ENCODE measurements at places on chromosomes 3 and 15.

GRCh38 chr15:68404056-68404798 lies 27.7 kb downstream of the ITGA11 start:
- no peak for DNase-seq

DNA sequence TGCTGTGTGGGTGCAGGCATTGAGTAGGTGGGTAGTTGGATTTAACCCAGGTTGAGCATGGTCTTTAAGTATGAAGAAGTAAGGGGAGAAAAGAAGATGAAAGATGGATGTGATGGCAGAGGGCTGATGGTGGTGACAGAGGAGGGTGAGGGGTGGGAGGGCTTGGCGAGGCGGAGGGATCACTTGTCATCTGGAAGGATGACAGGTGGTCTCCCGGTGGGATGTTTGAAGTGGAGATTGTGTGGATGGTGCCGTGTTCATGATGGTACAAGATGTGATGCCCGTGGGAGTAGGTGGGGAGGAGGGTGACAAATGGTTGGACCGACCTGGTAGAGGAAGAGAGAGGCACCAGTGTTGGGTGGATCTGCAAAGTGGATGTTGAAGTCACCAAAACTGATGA lies 208.8 kb downstream of the RPLP1 start:
- DNase-seq: no peak

- no peak for DNase-seq
Observed at GRCh38 chr3:154131830-154132229, 10.6 kb downstream of the ARHGEF26 start.

- DNase-seq: no peak
Observed at GRCh38 chr3:147388700-147389580, 17.4 kb downstream of the ZIC4 start.

- DNase-seq: no peak
Observed at GRCh38 chr3:42686832-42687650, 1.7 kb downstream of the KLHL40 start.

DNA sequence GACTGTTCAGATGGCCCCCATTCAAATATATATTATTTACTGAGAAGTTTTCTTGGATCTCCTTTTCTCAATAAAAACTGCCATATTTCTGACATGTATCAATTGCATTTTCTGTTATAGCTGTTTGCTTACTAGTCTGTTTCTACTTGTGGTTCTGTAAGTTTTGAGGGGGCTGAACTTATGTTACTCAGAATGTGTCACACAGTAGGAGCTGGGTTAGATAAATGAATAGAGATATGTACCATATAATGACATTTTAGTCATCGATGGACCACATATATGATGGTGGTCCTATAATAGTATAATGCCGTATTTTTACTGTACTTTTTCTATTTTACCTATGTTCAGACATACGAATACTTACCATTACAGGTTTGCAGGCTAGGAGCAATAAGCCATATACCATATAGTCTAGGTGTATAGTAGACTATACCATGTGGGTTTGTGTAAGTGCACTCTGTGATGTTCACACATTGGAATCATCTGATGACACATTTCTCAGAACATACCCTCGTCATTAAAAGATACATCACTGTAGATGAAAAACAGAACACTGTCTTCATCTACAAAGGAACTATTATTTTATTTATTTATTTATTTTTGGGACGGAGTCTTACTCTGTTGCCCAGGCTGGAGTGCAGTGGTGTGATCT lies 22.3 kb downstream of the PPP4R2 start:
- no peak for DNase-seq

GRCh38 chr3:196991581-196992460 lies 23.2 kb upstream of the PIGZ start:
- DNase-seq: no peak

GRCh38 chr3:53545310-53545995 lies 51.0 kb downstream of the CACNA1D start:
- DNase-seq: no peak

DNA sequence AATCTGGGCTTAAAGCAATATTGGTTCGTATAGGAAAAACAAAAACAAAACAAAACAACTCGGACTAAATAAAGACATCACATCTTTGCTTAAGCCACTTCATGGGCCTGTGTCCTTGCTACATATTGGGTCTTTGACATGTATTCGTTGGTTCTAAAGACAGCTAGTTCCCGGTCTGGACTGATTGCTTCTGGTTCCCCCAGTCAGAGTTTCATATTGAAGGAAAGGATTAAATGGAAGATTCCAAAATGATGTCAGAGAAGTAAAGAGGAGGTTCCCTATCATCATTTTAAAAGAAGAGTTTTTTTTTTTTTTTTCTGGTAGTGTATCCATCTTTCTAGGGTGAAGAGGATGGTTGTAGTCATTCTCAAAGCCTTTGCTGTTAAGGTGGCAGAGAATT lies 2.3 kb downstream of the OXSR1 start:
- DNase-seq: peak; percentile 13

DNA sequence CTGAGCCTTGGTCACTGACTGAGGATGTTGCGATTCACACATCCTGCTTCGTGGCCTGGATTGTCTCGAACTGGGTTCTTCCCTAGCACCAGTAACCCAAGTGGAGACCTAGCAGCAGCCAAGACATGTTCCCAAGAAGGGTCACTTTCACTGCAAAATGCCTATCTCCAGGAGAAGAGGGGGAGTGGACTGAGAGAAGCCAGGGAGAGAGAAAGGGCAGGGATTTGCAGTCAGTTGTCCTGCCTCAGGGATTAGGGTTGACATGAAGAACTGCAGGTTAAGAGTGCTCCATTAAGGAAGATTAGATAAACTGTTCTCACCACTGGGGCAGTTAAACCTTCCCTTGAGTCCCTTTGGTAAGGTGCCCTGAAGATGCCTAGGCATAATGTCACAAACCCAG lies 5.7 kb upstream of the CD276 start:
- DNase-seq: no peak

DNA sequence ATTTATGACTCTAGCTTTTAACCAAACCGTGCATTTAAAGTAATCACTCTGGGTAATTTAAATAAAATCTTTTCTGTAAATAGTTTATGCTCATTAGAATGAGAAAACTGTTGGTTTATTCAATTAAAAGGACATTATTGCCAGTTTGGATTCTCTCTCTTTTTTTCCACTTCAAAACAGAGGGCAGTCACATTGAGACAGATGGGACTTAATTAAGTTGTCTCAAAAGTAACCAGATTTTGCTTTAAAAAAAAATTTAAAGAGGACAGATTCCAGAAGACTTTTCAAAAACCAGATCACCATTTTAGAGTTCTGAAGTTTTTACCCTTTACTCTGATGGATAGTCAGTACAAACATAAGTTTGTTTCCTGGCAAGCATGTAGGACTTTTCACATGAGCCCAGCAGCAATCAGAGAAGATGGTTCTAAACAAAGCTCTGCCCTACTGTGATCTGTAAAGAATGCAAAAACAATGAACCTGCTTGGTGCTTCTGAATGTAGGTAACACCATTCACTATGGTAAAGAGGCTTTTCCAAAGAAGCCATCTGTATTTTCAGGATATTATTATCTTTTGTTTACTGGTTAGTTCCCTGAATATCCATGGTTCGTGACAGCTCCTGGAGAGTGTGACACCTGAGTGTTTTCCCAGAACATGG lies 136.2 kb downstream of the LRTM1 start:
- DNase-seq: no peak

DNA sequence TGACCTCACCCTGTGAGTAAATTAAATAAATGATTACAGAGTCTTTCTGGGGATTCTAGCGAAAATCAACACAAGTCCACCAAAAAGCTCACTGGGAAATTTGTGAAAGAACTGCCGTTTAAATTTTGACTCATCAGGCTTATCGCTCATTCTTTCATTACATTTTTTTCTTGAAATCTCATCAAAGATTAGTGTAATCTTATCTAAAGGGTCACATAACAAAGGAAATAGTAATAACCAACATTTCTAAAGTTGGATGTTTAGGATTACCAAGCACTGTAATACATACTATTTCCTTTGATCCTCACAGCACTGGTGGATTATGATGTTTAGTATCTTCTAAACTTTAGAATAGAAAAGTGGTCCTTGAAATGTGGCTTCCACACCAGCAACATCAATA lies 111.1 kb upstream of the CBLB start:
- DNase-seq: no peak

DNA sequence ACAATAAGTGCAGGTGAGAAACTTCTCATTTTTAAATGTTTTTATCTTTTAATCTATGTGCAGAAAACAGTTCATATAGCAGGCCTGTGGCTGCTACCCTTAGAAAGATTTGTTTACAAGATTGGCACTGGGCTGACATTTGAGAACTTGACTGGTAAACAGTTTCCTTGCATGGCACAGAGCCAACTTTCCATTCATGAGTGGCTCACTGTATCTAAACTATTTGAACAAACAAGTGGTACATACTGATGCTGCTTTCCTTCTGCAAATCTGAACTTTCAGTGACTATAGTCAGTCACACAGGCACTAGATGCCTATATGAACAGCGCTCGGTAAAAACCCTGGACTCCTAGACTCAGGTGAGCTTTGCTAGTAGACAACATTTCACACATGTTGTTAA lies 6.3 kb upstream of the GTPBP8 start:
- no peak for DNase-seq

DNA sequence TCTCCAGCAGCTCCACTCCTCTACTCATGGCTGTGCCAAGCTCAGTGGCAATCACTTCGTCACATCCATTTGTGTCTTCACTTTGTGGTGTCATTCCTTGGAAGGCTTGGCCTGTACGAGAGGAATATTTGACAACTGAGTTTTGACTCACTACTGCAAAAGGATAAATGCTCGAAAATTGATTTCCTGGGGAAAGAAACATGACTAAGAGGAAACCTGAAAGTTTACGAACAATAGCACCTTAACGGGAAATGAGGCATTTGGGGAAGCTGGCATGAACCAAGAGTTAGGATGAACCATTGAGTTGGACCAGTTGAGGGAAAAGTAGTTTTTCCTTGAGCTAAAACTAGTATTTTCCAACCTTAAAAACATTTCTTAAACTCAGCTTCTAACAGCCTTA lies 74.2 kb upstream of the ABHD17C start:
- DNase-seq: no peak

DNA sequence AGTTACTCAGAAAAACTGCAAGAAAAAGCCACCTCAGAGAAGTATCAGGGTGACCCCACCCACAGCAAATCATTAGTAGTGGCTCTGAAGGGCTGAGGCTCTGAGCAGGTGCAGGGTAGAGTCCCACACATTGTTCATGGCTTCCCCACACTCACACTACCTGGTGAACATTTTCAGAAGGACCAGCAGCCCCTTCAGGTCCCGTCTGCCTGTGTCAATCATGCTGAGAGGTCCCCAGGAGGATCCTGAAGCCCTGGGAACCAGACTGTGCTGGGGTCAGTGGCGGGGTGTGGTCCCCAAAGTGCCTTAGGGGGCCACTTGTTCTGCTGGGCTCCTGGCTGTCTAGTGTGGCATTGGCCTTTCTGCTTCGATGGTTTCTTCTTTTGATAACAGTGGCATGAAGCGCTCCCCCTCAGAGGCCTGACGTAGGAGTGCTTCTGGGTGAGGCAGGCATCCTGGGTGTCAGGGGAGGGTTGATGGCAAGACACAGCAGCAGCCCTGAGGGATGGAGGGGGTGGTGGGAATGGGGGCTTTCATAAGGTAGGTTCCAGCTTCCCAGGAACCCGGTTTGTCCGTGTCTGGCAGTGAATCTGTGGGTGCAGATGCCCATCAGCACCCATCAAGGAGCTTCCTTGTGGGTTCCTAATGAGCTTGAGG lies 19.0 kb upstream of the FANCD2 start:
- no peak for DNase-seq

- DNase-seq: peak; percentile 52
Observed at GRCh38 chr3:146750196-146750595, 145.1 kb upstream of the PLSCR5 start.

- DNase-seq: no peak
Observed at GRCh38 chr3:171242170-171242569, 215.7 kb upstream of the SLC2A2 start.

DNA sequence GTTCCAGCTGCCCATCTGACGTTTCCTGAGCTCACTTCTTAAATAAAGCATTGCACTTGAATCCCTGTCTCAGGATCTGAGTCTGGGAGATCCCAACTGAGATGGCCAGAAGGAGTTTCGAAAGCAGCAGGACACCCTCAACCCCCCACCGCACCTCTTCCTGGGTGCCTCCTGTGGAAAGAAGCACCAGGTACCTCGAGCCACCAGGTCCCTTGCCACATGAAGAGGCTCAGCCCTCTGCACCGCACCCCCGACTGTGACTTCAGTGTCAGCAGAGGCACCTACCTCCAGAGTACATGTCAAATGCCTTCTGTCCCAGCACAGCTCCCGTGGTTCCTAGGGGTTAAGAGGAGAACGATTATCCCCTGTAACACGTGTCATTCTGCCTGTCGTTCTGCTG lies 26.7 kb downstream of the FAM3D start:
- no peak for DNase-seq

- DNase-seq: no peak
Observed at GRCh38 chr3:18008706-18009368, 266.4 kb upstream of the TBC1D5 start.

GRCh38 chr3:45207446-45207845 lies 18.6 kb downstream of the TMEM158 start:
- no peak for DNase-seq

DNA sequence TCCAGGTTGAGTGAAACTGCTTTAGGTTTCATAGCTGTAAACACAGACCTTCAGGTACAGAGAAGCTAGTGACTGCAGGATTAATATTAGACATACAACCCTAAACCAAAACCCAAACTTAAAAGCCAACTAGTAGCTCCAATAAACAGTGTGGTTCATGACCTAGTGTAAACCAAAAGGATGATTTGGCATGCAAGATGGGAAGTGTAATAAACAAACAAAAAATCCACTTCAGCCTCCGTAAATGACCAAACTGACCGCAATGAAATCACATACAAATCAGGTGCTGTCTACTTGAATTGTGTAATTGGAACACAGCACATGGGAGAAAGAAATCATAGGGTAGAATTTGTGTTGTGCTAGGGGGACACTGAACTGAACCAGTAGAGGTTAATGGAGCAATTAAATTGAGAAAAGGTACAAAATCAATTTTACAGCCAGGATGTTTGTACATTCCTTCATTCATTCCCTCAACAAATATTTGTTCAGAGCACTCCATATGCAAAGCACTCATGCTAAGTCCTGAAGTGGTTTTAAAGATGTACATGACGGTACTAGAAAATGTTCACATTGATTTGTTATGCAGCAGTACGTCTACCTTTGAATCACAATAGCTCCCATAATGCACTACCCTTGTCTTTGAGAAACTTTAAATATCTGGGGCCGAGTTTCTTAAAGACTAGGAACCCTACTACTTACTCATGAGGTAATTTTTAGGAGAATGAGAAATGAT lies 21.4 kb upstream of the CHST2 start:
- DNase-seq: peak; percentile 56
